NCI-H345 (cell line): ENCODE measurements at places on chromosomes 3 and 15.

- no peak for DNase-seq
These were observed 89.4 kb upstream of the SOX2 start for GRCh38 chr3:181622365-181622764.

DNA sequence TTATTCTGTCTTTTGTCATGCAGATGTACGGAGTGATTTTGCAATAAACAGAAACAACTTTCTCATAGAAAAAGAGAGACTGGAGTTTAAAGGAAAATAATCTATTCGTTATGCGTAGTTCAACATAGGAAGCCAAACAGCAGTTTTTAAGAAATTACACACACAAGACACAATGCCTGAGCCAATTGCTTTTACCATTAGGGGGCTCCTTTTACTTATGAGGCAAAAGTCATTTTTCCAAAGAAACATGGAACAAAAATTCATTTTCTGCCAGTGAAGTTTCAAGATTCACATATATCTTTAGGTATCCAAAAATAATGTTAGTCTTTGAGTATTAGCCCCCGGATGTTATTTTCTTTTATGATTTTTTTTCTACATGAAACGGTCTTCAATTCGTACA, 10.7 kb downstream of the CNTN6 start:
- DNase-seq, result no peak

DNA sequence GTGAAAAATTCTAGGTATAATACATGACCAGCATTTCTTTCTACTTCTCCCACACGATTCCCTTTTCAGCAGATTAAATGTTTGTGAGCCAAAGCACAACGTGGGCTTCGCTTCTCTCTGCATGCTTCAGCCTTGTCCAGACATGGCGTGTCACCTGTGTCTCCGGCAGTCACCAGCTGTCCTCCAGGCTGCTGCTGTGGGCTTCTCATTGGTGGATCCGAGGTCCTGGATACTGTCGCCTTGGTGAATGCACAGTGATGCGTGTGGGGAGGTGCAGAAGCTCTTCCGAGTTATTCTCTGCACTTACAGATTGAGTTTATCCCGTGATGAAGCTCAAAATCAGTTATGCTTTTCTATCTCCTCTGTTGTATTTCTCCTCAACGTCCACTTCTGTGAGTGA, 23.0 kb upstream of the GOLGA8J start:
- DNase-seq, result no peak

GRCh38 chr3:177731644-177732268, 534.5 kb upstream of the TBL1XR1 start:
- DNase-seq, result no peak

GRCh38 chr3:171195686-171196085, 169.2 kb upstream of the SLC2A2 start:
- no peak for DNase-seq

GRCh38 chr15:33830351-33830750, 137.9 kb upstream of the CHRM5 start:
- DNase-seq, result no peak

DNA sequence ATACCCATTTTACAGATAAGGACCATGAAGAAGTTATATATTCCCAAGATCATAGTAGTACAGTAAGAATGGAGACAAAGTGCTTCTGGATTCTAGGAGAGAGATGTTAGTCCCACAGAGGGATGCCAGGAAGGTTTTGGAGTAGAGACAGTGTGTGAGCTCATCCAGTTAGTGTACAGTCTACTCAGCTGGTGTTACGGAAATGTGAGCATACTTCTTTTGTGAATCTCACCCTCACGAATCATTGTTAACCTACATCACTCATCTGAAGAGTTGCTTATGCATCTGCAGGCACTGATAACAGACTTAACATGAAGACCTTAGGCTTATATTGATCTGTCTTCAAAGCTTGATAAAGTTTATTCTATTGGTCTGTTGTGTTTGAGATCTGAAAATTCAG, 106.6 kb upstream of the PTPRG start:
- no peak for DNase-seq

DNA sequence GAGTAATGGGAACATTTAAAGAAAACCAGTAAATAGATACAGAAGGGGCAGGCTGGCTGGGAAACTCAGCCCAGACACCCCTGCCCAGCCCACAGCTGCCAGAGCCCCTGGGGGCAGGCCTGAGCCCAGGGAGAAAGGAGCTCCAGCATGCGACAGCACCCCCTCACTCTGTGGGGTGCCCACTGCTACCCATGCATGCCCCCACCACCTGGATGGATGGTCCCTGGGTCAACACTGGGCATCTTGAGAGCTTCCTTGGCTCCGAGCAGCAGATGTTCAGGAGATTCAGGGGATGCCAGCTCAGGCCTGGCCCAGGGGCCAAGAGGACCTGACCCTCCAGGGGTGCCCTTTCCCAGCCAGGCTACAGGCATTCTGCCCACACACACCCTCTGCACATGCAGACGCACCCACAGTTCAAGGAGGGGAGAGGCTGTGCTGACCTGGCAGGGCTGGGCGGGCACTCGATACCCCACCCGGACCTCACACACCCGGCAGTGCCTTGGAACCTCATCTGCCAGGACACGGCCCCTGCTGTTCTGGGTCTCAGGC, 31.5 kb downstream of the PTH1R start:
- no peak for DNase-seq

- DNase-seq, result no peak
These were observed 50.0 kb downstream of the CYP19A1 start for GRCh38 chr15:51288143-51289065.

GRCh38 chr3:112109322-112109721, 23.1 kb downstream of the C3orf52 start:
- peak; percentile 51 for DNase-seq

DNA sequence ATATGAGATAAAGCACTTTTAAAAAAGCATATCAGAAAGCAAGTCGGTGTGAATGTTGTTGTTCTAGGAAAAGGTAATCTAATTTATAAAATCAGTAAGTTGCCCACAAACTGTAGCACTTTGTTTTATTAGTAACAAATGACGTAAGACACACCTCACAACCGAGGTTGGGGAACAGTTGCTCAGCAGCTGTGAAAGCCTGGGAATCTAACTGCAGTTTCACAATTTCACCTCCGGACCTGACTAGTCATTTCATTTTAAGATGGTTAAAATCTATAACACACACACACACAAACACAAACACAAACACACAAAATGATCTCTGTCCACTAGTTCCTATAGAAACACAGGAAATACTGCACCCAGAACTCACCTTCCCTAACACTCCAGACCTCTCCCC, 406.7 kb upstream of the NR2F2 start:
- DNase-seq, result no peak

DNA sequence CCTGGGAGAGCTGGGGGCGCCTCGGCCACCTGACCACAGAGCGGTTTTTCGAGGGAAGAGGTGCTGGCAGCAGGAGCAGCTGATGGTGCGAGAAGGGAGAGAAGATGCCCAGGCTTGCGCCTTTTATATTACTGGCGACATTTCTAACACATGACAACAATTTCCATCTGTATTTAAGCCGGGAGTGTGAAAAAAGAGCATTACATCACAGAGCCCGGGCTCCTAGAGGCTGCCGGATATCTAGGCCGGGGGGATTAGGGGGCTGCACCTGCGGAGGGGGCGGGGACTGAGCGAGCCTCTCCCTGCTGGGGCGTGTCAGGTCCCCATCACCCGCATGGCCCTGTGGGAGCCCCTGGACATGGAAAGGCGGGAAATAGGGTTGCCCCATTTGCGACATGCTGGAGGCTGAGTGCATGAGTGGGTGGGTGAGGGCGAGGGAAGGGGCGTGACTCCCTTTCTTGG, 440.7 kb downstream of the MAGI1 start:
- no peak for DNase-seq

GRCh38 chr15:93378558-93378957, 289.5 kb upstream of the RGMA start:
- DNase-seq, result no peak

GRCh38 chr3:71512544-71512943, 71.0 kb downstream of the FOXP1 start:
- DNase-seq, result no peak

DNA sequence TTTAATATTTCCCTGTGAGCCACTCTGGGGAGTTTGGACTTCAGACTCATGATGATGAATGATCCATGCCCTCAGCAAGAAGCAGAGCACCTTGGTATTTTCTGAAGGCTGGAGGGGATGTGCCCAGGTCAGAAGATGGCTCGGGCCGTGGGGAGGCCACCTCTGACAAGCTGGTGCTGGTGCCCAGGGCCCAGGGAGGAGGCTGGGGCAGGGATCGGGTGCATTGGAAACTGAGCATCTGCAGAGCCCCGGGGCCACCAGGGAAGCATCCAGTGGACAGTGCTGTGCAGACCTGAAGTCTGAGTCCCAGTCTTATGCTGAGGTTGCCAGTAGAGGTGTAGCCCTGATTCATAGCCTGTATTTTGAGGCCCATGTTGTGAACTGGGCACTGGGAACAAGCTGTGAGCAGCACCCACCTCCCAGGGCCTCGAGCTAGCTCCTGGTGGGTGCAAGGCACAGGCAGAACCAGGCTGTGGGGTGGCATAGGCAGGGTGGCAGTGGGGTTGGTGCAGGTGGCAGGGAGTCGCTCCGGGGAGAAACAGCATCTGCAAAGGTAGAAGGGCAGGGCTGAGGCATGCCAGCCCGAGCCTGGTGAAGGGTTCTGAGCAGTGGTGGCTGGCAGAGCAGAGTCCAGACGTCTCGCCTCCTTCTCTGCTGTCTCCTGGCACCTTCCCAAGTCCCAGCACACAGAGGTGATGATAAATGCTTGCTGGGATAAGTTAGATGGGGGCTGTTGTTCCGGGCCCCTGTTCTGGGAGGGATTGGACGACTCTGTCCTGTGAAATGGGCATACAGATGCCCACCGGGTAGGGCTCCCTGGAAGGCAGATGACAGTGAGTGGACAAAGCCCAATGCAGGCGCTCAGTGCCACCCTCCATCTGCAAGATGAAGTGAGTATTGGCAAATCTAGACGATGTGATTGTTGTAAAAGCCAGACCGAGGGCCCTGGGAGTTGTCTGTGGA, 10.6 kb downstream of the DNAJB8 start:
- DNase-seq, result no peak

GRCh38 chr3:86991482-86991815, 500 bp upstream of the VGLL3 start:
- DNase-seq, result no peak

GRCh38 chr3:97917813-97918536, 54.3 kb downstream of the RIOX2 start:
- no peak for DNase-seq

- DNase-seq, result no peak
These were observed 40.3 kb downstream of the FSTL1 start for GRCh38 chr3:120410541-120410940.

DNA sequence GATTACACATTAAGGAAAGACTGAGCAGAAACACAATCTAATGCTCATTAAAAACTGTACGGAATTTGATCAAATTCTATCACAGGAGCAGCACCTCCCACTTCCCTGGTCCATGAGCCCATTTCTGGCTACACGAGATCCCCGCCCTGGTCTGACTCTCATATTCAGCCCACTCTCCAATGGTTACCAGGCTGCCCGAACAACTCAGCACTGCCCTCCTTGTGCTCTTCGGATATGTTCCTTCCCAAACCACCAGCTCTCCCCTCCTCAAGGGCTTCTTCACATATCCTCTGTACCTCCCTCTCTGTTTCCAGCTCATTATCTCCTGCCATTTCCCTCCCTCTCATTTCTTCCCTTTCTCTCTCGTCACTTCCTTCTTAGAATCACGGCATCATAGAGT, 180.5 kb downstream of the RSL24D1 start:
- no peak for DNase-seq

DNA sequence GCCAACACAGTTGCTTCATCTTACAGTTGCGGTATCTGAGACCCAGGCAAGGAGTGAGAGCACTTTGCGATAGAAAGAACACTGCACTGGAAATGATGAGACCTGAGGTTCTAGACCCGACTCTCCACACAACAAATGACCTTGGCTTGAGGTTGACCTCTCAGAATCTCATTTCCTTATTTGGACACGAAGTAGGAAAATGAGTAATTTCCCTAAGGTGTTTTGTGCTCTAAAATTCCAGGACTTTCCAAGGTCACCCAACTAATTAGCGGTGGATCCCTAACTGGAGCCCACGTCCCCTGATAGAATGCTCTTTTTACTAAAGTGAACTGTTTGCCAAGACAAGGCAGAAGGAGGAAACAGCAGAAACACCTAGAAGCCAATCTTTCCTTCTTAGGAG, 26.7 kb upstream of the FBN1 start:
- no peak for DNase-seq

GRCh38 chr15:58539548-58539947, 107.8 kb downstream of the LIPC start:
- DNase-seq, result no peak

DNA sequence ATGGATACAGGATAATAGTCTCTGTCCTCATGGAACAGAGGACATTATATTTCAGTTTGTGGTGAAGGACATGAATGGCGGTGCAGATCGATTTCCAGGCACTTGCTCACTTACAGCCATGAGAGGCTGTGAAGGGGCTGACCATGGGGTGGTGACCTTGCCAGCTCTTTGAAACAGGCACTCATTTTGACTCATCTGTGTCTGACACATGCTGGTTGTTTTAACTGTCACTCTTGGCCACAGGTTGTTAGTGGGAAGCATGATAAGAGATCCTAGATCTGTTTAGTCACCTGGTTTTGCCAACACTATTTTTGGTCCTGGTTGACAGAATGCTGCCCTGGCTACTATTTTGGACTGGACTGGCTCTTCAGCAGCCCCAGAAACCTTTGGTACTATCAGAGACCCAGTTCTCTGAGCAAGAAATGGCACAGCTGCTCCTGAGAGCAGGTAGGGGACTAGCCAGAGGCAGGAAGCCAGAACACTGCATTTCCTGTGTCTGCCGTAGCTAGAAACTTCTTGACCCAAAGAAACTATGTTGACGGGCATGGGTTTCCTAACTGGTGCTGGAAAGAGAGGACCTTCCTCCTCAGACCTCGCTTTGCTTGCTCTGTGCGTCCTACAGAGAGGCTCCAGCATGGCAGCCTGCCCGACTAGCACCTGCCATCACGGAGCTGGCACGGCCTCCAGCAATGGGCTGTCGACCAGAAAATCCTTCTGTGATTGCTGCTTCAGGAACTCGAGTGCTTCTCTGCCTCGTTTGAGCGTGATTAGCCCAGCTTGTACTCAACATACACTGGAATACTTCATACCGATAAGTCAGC, 6.3 kb downstream of the PXYLP1 start:
- peak; percentile 68 for DNase-seq

DNA sequence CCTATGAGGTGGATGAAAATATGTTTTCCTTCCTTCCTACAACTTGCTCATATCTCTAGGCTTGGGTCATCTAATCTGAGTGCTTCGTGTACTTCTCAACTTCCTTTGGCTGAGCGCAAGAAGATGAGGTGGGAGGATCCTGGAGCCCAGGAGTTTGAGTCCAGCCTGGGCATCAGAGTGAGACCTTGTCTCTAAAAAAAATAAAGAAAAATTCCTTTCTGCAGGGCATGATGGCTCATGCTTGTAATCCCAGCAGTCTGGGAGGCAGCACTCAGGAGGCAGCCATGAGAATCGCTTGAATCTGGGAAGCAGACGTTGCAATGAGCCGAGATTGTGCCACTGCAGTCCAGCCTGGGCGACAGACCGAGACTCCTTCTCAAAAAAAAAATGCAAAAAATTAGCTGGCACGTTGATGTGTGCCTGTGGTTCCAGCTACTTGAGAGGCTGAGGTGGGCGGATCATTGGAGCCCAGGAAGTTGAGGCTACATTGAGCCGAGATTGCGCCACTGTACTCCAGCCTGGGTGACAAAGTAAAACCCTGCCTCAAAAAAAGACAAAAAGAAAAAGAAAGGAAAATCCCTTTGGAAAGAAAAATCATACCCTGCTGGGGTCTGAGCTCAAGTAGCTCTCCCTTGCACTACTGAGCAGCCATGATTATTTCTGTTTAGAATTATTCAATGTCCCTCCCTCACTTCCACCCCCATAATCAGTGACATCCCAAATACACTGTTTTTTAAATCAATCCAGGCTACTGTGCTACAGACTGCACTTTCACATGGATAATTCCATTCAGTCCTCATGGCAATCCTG, 28.0 kb upstream of the RAB11A start:
- no peak for DNase-seq
